ENCODE measurements at places on chromosomes 3 and 15.

GRCh38 chr15:56042498-56042897, 49.1 kb upstream of the NEDD4 start:
- DNase-seq: no peak

- no peak for DNase-seq
Observed at GRCh38 chr3:179681492-179682263, 28.8 kb downstream of the USP13 start.

GRCh38 chr15:75584121-75584520, 5.0 kb upstream of the PTPN9 start:
- no peak for DNase-seq

GRCh38 chr3:191355406-191355805, 25.1 kb upstream of the UTS2B start:
- DNase-seq: peak; percentile 59

GRCh38 chr15:59536553-59536952, 75.0 kb upstream of the GCNT3 start:
- DNase-seq: no peak

DNA sequence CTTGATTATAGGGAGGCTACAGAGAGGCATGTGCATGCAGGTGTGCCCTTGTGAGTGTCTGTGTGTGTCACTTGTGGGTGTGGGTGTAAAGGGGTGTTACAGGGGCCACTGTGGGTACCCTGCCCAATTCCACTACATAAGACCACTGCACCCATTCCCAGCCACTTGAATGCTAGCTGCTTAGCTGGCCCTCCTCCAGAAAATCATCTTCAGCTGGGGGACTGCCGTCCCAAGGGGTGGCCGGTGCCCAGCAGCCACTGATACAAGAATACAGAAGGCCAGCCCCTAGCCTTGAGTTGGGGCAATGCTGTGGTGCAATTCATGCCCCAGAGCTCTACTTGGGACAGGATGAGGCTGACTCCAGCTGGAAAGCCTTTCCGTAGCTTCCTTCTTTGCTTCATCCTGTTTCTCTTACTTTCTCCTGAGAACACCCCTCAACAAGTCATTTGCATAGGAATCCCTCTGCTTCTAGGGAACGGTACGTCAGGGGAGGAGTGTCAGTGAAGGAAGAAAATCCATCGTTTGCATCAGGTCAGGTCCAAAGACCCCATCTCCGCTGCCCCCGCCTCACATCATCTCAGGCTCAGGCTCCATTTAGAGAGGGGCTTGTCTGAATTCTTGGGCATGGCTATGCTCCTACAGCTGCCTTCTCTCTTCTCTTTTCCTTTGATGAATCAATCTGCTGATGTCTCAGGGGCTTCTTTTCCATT, 72.0 kb downstream of the SCN5A start:
- DNase-seq: no peak

Measured in GM06990 (cell line).